ENCODE measurements at places on chromosomes 4 and X. TPM values are rescaled to one million over a fixed set of nuclear protein-coding genes. Genes with fewer than 3 reads are reported as not detected.

Gene HSFX2
- total RNA-seq, result not detected

Gene RHOH
- 147 TPM for total RNA-seq

Gene MGAT4D
- not detected for total RNA-seq

Gene ENOX2
- total RNA-seq, result 14.2 TPM

Data from activated CD8-positive, alpha-beta T cell treated with anti-CD3 and anti-CD28 coated beads, Interleukin-2, amount 10 ng/mL, durations not matched to agents 7 days and 5 days (primary cell).